ENCODE measurements at places on chromosomes 5 and 9. TPM values are rescaled to one million over a fixed set of nuclear protein-coding genes. Genes with fewer than 3 reads are reported as not detected.

GRCh38 chr9:93952119-93952783 lies 2.9 kb downstream of the BARX1 start:
- H3K27ac ChIP-seq: no peak overlapping the region
- H3K4me3 ChIP-seq: peak overlapping the region; percentile 35
- DNase-seq: no peak
- H3K4me1 ChIP-seq: peaks cover 25% of the 10 kb centered on the region
- peaks cover 72% of the 10 kb centered on the region for H3K27me3 ChIP-seq

DNA sequence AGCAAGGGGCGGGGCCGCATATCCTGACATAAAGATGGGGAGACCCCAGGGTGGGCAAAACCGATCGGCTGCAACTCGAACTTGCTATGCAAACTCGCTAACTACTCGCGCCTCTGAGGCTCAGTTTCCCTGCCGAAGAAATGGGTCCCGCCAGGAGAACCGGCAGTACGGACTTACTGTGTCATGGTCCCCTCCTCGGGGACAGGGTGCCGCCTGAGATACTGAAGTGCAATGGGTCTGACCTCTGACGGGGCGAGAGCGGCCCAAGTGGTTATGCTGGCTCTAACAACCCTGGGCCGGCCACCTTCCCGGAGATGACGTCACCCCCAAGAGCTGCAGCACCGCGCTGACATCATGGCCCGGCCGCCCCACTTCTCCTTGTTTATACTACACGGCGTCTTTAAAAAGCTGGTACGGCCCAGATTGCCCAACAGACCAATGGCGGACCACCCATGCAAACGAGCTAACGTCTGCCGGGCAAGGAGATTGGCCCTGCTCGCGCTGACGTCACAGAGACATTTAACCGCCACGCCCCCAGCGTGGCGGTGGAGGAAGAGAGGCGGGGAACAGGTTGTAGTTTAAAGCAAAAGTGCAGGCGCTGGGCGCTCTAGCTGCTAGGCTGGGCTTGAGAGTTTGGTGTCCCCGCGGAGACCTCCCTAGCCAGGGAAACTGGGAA lies 490 bp upstream of the RNF44 start:
- H3K27ac ChIP-seq: peak overlapping the region; percentile 95
- peak; percentile 99 for DNase-seq
- H3K4me1 ChIP-seq: peaks cover 73% of the 10 kb centered on the region
- H3K4me3 ChIP-seq: peak overlapping the region; percentile 93
- peaks cover 11% of the 10 kb centered on the region for H3K36me3 ChIP-seq

FAM78A gene
- total RNA-seq: 51.6 TPM

GRCh38 chr5:160651692-160652645 lies 200.0 kb downstream of the ATP10B start:
- H3K36me3 ChIP-seq: no peaks in the 10 kb centered on the region
- no peak overlapping the region for H3K4me3 ChIP-seq
- H3K4me1 ChIP-seq: peaks cover 9% of the 10 kb centered on the region
- no peak for DNase-seq
- H3K27ac ChIP-seq: no peak overlapping the region
- H3K27me3 ChIP-seq: peaks cover 3% of the 10 kb centered on the region

DNA sequence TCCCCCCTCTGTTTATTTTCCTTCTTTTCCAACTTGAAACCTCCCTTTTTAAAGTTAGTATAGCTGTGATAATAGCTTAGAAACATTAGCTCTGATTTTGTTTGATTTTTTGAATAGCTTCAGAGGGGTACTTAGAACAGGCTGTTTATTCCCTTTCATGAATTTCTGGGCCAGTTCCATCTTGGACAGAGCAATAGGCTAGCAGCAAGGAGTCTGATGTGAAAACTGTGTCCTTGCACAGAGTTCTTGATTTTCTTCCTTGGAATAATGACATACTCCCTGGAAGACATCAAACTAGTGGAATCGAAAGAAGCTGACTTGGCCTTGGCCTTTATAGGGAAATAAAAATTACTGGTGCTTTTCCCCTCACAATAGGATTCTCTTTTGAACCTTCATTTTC lies 32.9 kb downstream of the NTRK2 start:
- no peak overlapping the region for H3K27ac ChIP-seq
- peaks cover 3% of the 10 kb centered on the region for H3K27me3 ChIP-seq
- no peaks in the 10 kb centered on the region for H3K36me3 ChIP-seq
- no peak overlapping the region for H3K4me3 ChIP-seq
- no peak for DNase-seq

ANKRD33B gene
- 21.7 TPM for total RNA-seq

SPATA6L gene
- total RNA-seq: not detected

DNA sequence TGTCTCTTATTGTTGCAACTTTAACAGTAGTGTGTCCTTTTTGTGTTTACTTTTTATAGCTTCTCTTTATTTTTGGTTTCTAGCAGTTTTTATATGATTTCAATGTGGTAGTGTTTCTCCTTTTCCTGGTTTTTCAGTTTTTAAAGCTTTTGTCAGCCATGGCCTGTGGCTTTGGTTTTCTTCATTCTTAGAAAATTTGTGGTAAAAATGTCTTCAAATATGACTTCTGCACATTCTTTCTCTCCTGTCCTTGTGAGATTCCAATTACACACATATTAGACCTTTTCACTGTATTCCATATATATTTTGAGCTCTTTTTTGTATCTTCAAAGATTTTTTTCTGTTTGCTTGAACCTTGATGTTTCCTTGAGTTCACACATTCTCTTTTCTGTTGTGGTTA lies 180.5 kb downstream of the CNTLN start:
- DNase-seq: no peak
- no peaks in the 10 kb centered on the region for H3K27me3 ChIP-seq
- H3K27ac ChIP-seq: no peak overlapping the region
- H3K4me3 ChIP-seq: no peak overlapping the region
- H3K36me3 ChIP-seq: no peaks in the 10 kb centered on the region

C7 gene
- not detected for total RNA-seq

PCDHA1 gene
- not detected for total RNA-seq

ZNF608 gene
- not detected for total RNA-seq

GRCh38 chr5:131481569-131481968 lies 153.5 kb downstream of the RAPGEF6 start:
- peaks cover 18% of the 10 kb centered on the region for H3K4me1 ChIP-seq
- no peaks in the 10 kb centered on the region for H3K27me3 ChIP-seq
- no peak overlapping the region for H3K27ac ChIP-seq
- H3K36me3 ChIP-seq: peaks cover 72% of the 10 kb centered on the region
- H3K4me3 ChIP-seq: no peak overlapping the region
- no peak for DNase-seq

GRCh38 chr5:180343831-180344695 lies 9.1 kb downstream of the GFPT2 start:
- no peaks in the 10 kb centered on the region for H3K36me3 ChIP-seq
- H3K27ac ChIP-seq: no peak overlapping the region
- H3K4me3 ChIP-seq: no peak overlapping the region
- H3K27me3 ChIP-seq: peaks cover 7% of the 10 kb centered on the region
- DNase-seq: no peak

ARRDC1 gene
- 63.7 TPM for total RNA-seq

- no peak overlapping the region for H3K4me3 ChIP-seq
- no peaks in the 10 kb centered on the region for H3K4me1 ChIP-seq
- H3K36me3 ChIP-seq: no peaks in the 10 kb centered on the region
- no peak overlapping the region for H3K27ac ChIP-seq
- no peak for DNase-seq
- H3K27me3 ChIP-seq: no peaks in the 10 kb centered on the region
Observed at GRCh38 chr5:171127314-171127713, 181.7 kb upstream of the TLX3 start.

ZNF879 gene
- total RNA-seq: 3.8 TPM

- H3K4me1 ChIP-seq: no peaks in the 10 kb centered on the region
- H3K27ac ChIP-seq: no peak overlapping the region
- DNase-seq: no peak
- no peak overlapping the region for H3K4me3 ChIP-seq
Observed at GRCh38 chr5:88081877-88082276, 186.8 kb downstream of the TMEM161B start.

DNA sequence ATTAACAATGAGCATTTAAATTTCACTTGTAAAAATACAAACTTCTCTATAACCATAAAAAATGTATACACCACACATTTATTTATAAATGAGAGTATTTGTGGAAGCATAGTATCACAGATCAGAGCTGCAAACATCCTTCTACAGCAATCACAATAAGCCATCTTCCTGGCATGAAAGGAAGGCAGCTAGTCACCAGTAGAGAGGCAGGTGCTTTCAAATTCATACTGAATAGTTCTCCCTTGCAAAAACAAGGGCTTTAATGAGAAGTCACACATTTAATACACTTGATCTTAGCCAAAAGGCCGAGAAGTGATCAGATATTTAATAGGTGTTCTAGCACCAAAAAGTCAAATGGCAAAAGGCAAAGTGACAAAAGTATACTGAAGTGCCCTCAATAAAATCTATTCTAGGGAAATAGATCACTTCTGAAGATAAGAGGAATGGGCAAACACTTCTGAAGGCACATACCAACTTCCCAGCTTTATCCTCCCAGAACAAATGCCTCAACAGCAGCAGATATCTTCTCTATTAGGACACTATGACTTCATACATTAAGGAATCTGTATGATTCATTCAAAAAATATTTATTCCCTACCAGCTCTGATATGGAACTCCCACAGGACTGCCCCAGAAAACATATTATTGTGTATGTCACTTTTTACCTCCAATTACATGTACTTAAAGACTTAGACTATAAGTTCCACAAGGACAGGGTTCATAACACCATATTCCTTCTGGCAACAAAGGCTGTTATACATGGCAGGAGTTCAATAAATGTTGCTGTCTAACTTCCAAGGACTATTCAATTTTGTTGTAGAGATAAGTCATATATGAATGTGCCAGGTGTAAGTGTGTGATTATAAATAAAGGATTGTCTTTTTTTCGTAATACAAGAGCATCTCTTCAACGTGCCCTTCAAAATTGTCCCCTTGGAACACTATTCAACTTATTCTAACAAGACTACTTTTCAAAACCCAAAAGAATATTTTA lies 31.7 kb downstream of the MAPKAP1 start:
- no peak for DNase-seq
- H3K4me1 ChIP-seq: no peaks in the 10 kb centered on the region
- peaks cover 14% of the 10 kb centered on the region for H3K36me3 ChIP-seq
- no peak overlapping the region for H3K4me3 ChIP-seq
- no peak overlapping the region for H3K27ac ChIP-seq

ADRB2 gene
- 0.37 TPM for total RNA-seq

DNA sequence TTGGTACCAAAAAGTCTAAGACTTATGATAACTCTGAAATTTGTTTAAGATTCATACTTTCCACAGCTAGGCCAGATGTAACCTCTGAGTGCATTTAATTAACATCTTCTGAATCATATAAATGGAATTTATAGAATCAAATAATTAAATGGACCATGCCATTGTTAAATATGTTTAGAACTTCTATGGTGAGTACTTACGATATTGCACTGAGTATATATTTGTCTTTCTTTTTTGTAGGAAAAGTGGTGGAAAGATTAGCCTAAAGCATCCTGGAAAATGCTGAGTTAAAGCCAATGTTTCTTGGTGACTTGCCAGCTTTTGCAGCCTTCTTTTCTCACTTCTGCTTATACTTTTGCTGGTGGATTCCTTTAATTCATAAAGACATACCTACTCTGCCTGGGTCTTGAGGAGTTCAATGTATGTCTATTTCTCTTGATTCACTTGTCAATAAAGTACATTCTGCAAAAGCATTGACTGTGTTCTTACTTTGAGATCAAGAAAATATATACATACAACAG lies 11.9 kb downstream of the SPINK6 start:
- H3K27me3 ChIP-seq: no peaks in the 10 kb centered on the region
- no peak overlapping the region for H3K4me3 ChIP-seq
- no peaks in the 10 kb centered on the region for H3K36me3 ChIP-seq

DNA sequence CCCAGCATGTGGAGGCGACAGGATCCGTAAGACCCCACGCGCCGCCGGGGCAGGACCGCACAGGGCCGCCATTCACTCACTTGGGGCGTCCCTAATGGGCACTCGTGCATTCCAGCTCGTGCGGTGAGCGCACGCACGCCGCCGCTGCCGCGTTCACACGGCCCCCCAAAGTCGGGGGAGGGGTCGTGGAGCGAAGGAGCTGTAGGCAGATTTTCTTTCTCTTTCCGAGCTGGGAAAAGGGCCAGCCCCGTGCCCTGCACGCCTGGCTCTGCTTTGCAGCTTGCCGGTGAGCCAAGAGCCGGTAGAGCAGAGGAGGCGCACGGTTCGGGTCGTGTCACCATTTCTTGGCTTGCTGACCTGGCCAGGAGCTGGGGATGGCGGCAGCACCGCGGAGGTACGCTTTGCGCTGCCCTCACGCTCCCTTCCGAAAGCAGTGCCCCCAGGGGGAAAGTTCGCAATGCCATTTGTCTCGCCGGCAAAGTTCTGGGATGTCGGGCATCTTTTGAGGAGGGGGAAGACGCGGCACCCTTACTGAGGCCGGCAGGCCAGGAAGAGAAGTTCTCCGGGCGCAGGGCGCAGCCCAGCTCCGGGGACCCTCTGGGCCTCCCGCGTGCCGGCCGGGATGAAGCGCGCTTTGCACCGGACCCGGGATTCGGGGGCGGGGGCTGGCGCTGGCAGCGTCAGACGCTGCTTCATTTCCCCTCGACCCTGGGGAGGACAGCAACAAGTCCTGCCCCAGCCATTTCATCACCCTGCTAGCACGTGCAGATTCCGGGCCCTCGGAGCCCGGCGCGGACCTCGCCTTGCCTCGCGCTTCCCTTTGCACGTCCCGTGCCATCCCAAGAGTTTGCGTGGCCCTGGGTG lies 898 bp downstream of the STC2 start:
- no peaks in the 10 kb centered on the region for H3K27me3 ChIP-seq
- H3K4me3 ChIP-seq: peak overlapping the region; percentile 99
- peak; percentile 78 for DNase-seq
- H3K36me3 ChIP-seq: peaks cover 57% of the 10 kb centered on the region
- H3K27ac ChIP-seq: peak overlapping the region; percentile 97

DNA sequence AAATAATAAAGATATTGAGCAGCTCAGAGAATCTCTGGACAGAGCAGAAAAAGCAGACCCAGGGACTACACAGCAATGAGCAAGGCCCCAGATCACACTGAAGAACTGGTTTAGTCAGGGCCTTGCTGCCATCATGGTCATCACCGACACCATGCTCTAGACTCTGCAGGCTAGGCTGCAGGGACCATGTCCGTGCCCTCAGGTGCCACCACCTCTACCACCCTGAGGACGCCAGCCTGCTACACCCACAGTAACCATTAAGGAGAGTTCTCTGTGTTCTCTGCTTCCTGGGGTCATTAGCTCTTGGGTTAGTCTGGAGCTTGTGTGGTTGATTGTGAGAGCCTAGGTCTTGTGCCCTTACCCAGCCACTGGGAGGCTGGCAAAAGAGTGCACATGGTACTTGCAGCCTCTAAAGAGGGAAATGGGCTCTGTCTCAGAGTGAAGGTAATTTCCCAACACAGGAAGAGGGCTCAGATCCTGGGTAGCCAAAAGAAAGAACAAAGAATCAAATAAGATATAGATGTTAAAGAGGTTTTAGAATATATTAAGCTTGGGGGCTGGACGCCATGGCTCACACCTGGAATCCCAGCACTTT lies 31.9 kb upstream of the JADE2 start:
- H3K4me1 ChIP-seq: peaks cover 8% of the 10 kb centered on the region
- DNase-seq: no peak
- H3K4me3 ChIP-seq: no peak overlapping the region
